ENCODE measurements at places on chromosomes 3 and 15.

DNA sequence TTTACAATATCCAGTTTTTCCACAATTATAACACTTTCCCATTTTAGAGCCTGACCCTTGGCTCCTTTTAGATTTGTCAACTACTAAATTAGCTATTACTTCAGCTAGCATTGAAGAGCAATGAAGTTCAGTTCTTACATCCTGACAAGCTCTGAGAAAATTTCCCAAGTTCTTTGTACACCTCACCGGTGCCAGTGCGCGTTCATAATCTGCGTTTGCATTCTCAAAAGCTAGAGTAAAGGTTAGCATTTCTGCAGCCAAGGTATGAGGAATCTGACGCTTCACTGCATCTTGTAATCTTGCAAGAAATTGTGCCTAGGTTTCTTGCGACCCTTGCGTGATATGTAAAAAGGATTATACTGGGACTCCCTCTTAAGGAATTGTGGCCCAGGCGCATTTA lies 25.2 kb upstream of the XCR1 start:
- DNase-seq = no peak

GRCh38 chr3:14126017-14126886 lies 1.4 kb downstream of the TMEM43 start:
- no peak for DNase-seq

GRCh38 chr15:41895491-41895890 lies 1.6 kb upstream of the SPTBN5 start:
- DNase-seq = no peak

DNA sequence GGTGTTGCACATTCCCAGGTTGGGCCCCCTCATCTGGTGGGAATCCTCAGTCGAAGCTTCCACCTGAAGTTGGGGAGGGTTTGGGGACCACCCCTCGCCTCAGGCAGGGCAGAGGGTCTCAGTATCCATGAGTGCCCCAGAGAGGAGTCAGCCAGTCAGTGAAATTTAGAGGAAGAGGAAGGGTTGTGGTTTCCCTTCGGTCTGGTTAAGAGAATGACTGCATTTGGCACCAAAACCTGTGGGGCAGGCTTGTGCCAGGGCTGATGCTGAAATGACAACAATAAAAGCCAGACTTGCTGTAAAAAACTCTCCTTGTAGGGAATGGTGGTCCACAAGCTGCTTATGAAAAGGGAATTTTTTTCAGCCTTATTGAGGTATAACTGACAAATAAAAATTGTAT lies 22.6 kb downstream of the LMCD1 start:
- no peak for DNase-seq

GRCh38 chr3:152183473-152183872 lies 85.3 kb upstream of the MBNL1 start:
- no peak for DNase-seq

- DNase-seq = no peak
Measured at GRCh38 chr3:101720851-101721840, 3.3 kb upstream of the CEP97 start.

DNA sequence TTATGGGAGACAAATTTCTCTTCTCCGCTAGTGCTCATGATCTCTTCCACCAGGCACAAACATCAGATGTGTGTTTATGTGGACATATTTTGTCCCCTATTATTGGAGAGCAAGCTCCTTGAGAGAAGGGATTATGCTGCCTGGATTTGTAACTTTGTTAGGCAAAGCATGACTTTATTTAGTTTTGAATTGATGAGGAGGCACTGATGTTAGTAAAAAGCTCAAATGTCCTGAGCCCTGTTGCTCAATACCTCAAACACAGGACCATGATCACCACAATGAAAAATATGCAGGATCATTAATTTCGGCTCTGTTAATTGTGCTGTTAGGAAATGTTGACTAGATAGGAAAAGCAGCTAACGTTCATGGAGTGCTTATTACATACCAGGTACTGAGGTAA lies 29.1 kb downstream of the SCG5 start:
- DNase-seq = no peak

DNA sequence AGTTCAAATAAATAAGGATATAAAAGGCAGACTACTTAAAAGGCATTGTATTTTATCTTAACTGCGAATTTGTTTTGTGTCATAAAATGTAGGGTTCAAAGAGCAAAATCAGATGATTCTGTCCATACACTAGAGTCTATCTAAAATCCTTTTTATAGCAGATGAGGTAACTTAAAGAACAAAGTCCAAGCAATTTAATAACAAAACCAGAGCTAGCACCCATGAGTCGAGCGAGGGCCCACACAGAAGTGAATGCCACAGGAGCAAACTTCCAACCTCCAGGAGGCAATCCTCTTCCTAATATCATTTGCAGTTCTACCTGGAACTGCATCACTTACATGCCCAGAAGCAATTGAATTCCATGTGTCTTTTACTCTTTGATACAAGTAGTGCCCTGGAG lies 35.4 kb upstream of the KBTBD8 start:
- DNase-seq = no peak

DNA sequence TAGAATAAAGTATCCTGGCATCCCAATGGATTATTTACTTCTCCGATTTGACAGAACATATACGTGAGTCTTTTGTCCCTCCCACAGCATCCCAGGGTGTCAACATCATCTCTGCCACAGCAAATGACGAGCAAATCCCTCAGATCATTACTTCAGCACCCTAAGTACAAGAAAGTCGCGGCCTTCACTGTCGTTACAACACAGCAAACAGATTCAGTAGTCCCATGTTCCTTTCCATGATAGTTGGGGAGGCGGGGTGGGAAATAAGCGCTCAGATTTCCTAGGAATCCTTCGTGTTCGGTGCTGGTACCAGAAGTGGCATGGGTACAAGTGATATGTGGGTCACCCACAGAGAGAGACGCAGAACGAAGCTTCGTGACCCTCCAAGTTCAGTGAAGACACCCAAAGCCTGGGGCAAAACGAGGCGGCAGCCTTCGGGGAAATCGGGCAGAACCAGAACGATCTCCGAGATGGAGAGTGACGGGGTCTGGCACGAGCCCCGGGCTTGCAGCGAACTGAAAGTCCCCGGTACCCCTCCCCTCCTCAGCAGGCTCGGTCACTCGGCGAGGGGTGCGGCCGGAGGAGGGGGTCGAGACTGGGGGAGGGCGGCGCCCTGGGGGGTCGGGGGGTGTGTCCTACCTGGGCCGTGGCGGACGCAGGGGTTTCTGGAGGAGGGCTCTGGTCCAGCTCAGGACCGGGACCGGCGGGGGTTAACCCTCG lies 619 bp downstream of the TTBK2 start:
- DNase-seq = peak; percentile 25

- DNase-seq = no peak
Measured at GRCh38 chr3:28574036-28574435, 225.4 kb upstream of the AZI2 start.

- no peak for DNase-seq
Measured at GRCh38 chr3:108396336-108396735, 100.0 kb downstream of the HHLA2 start.
